ENCODE measurements at places on chromosomes 7 and 10.

DNA sequence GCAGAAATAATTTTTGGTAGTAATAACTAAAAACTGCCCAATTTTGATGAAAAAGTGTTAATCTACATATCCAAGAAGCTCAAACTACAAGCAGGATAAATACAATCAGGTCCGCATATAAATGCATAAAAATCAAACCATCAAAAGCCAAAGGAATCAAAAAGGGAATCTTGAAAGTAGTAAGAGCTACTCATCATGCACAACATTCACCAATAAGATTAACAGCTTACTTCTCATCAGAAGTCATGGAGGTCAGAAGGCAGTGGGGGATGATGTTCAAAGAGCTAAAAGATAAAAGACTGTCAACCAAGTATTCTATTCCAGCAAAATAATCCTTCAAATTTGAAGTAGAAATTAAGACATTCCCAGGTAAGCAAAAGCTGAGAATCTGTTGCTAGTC, 76.4 kb downstream of the CRPPA start:
- no peak overlapping the region for H3K4me3 ChIP-seq
- no peaks in the 10 kb centered on the region for H3K27me3 ChIP-seq
- DNase-seq = no peak
- no peak overlapping the region for H3K27ac ChIP-seq

GRCh38 chr10:47081264-47081663, 170.0 kb downstream of the PTPN20 start:
- no peak overlapping the region for H3K27ac ChIP-seq
- no peaks in the 10 kb centered on the region for H3K27me3 ChIP-seq
- H3K4me1 ChIP-seq = peaks cover 9% of the 10 kb centered on the region
- no peak overlapping the region for H3K4me3 ChIP-seq

DNA sequence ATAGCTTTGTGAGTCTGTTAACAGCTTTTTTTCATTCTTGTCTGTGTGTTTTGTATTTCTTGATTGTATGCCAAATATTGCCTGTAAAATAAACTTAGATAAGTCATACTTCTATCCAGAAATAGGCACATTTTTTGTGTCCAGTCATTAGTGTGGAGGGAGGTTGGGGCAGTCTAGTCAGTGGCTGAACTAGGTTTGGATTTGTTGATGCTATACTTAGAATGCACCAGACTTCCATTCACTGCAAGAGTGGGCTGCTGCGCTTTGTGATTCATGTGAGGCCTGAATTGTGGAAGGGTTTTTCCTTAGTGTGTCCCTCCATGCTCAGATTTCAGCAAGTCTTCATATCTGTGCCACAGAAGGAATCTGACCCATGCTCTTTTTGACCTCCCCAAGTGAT, 50.0 kb downstream of the TRUB1 start:
- H3K4me3 ChIP-seq = no peak overlapping the region
- H3K27ac ChIP-seq = no peak overlapping the region
- H3K36me3 ChIP-seq = peaks cover 10% of the 10 kb centered on the region
- DNase-seq = no peak
- no peaks in the 10 kb centered on the region for H3K27me3 ChIP-seq

DNA sequence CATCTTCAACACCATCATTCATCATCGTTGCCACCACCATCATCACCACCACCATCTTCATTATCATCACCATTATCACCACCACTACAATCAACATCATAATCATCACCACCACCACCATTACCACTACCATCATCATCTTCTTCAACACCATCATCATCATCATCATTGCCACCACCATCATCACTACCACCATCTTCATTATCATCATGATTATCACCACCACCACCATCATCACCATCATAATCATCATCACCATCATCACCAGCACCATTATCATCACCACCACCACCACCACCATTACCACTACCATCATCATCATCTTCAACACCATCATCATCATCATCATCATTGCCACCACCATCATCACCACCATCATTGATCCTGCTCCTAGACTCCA, 112.7 kb downstream of the OAT start:
- no peaks in the 10 kb centered on the region for H3K4me1 ChIP-seq
- DNase-seq = no peak
- H3K27me3 ChIP-seq = no peaks in the 10 kb centered on the region

DNA sequence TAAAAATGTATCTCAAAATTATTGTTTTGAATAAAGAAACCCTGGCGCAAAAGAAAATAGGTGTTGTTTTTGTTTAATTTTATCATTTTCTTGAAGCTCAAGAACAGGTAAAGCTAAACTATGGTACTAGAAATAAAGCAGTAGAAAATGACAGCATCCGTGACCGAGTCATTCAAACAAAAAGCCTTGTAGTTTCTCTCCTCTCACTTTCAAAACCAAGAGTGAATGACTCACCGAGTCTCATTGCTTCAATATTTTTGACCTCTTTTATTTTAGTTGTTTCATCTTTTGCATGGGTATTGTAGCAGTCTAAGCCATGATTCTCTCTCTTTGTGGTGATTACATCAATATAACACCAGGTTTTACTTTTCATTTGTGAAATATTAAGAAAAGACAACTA, 396.5 kb downstream of the POM121L12 start:
- H3K4me3 ChIP-seq = no peak overlapping the region
- H3K4me1 ChIP-seq = no peaks in the 10 kb centered on the region
- H3K27ac ChIP-seq = no peak overlapping the region
- no peaks in the 10 kb centered on the region for H3K36me3 ChIP-seq
- H3K27me3 ChIP-seq = no peaks in the 10 kb centered on the region
- no peak for DNase-seq

GRCh38 chr10:132504501-132505272, 32.9 kb upstream of the INPP5A start:
- H3K36me3 ChIP-seq = no peaks in the 10 kb centered on the region
- H3K27me3 ChIP-seq = no peaks in the 10 kb centered on the region
- H3K4me3 ChIP-seq = no peak overlapping the region
- no peak overlapping the region for H3K27ac ChIP-seq

DNA sequence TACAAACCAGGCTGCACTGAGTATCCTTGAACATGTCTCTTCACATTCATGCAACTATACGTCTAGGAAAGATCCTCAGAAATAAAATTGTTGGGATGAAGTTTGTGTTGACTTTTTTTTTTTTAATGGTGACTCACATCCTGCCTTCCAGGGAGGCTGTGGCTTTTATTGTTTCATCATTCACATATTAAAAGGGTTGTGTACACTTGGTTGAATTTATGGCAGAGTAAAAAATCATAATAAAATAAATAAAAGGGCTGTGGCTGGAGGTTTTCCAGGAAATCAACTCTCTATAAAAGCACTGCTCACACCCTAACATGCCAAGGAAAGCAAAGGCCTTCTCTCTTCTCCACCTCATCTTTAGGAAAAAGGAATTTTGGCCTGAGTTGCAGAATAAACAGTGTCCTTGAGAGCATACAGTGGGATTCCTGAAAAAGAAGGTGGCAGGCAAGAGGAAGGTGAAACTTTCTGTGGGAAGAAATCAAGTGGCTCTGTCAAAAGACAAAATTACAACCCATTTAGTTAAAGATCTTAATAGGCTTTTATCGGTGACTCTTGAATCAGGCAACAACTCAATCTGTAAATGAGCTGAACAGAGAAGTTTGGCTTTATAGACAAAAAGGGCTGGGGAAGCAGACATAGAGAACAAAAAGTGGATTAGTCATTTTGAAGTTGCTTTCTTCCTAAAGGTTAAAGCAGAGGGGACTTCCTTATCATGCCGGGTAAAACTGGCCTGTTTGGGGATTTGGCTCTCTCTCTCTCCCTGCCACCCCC, 41.6 kb upstream of the FHIP2A start:
- H3K27ac ChIP-seq = no peak overlapping the region
- DNase-seq = no peak
- H3K4me3 ChIP-seq = no peak overlapping the region

- H3K27me3 ChIP-seq = no peaks in the 10 kb centered on the region
- no peak for DNase-seq
- H3K27ac ChIP-seq = peak overlapping the region; percentile 80
Measured at GRCh38 chr10:118754229-118754555, 578 bp downstream of the CACUL1 start.

GRCh38 chr10:119644205-119644814, 6.9 kb upstream of the BAG3 start:
- DNase-seq = no peak
- H3K4me1 ChIP-seq = peaks cover 27% of the 10 kb centered on the region
- no peaks in the 10 kb centered on the region for H3K36me3 ChIP-seq
- H3K27ac ChIP-seq = no peak overlapping the region
- no peaks in the 10 kb centered on the region for H3K27me3 ChIP-seq
- no peak overlapping the region for H3K4me3 ChIP-seq

DNA sequence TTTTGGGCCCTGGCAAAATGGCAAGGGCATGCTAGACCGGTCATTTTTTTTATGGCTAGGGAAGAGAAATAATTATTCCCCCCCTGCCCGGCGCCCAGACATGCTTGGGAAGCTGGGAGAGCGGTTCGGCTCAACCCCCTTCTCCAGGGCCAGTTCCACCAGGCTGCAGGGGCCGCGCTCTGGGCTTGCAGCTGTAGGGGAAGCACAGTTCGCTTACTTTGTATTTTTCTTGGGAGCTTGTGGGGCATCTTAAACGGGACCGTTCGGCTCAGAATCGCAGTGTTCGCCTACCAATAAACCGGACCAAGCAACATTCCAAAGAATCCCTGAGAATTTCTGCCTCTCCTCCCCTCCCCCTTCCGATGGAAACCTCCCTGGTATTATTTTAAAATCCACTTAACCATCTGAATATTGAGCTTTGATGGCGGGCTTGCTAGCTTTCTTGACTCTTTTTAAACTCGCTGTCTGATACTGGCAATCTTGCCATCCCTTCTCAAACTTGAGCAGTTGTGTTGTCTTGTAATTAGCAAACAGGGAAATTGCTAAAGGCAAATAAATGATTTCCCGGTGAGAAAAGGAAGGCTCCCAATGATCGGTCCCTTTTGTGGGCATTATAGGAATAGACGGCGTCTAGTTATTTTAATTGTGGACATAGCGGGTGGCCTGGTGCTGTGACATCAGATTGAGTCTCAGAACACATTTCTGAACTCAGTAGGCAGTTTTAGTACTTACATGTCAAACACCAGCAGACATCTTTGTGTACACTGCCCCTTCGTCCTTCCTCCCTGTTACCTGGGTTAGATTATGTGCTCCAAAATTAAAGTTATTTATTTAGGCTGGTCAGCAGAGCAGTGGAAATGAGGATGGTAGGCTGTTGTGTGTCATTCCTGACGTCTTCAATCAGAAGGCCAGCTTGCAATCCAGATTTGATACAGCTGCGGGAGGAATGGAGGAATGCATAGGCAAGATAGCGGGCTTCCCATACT, 3.4 kb downstream of the TCF7L2 start:
- H3K36me3 ChIP-seq = no peaks in the 10 kb centered on the region
- no peaks in the 10 kb centered on the region for H3K27me3 ChIP-seq
- H3K27ac ChIP-seq = no peak overlapping the region
- H3K4me1 ChIP-seq = no peaks in the 10 kb centered on the region

DNA sequence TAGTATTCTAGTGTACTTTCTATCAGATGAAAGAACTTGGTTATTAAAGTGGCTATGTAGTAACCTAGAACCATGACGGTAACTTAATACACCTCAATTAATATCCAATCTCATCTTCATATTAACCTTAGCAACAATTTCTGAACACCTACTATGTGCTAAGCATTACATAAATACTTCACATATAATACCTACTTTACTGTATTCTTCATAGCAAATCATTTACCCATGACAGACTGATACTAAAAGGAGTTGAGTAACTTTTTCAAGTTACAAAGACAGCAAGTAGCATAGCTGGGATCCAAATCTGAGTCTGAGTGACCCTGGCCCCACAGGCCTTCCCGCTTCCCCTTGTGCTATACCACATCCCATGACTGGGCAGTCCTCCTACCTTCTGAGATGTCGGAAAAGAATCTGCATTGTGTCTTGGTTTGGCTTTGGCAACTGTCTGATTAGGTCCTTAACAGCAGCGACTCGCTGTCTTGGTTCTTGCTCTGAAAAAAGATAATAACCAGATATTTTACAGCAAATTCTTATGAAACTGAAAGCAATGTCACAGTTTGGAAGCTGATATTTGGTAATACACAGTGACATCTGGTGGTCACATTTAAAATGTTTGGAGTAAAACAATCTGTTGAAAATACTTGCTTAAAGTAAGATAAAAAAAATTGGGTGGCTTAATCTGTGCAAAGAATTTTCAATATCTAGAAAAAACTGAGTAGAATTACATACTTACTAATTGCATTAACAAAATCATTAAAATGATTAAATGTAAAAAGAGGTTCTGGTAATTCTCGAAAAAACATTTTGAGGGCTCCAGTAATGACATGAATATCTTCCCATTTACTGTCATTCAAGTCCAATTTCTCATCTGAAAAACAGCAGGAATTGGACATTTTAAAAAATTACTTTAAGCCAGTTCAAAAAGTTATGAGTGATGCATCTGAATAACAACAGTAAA, 120.1 kb downstream of the ARHGAP12 start:
- DNase-seq = peak; percentile 25
- H3K27ac ChIP-seq = no peak overlapping the region
- no peaks in the 10 kb centered on the region for H3K27me3 ChIP-seq
- H3K4me1 ChIP-seq = no peaks in the 10 kb centered on the region
- peaks cover 9% of the 10 kb centered on the region for H3K36me3 ChIP-seq
- H3K4me3 ChIP-seq = no peak overlapping the region

Measured in naive thymus-derived CD4-positive, alpha-beta T cell (primary cell).